ENCODE measurements at places on chromosomes 16 and 17. TPM values are rescaled to one million over a fixed set of nuclear protein-coding genes. Genes with fewer than 3 reads are reported as not detected.

UMOD gene
- total RNA-seq: not detected

- no peak for DNase-seq
- H3K27me3 ChIP-seq: no peaks in the 10 kb centered on the region
- H3K27ac ChIP-seq: no peak overlapping the region
- no peak overlapping the region for H3K4me3 ChIP-seq
These were observed 59.2 kb downstream of the ANKRD11 start for GRCh38 chr16:89431158-89431584.

C17orf67 gene
- total RNA-seq: 1.3 TPM

DNA sequence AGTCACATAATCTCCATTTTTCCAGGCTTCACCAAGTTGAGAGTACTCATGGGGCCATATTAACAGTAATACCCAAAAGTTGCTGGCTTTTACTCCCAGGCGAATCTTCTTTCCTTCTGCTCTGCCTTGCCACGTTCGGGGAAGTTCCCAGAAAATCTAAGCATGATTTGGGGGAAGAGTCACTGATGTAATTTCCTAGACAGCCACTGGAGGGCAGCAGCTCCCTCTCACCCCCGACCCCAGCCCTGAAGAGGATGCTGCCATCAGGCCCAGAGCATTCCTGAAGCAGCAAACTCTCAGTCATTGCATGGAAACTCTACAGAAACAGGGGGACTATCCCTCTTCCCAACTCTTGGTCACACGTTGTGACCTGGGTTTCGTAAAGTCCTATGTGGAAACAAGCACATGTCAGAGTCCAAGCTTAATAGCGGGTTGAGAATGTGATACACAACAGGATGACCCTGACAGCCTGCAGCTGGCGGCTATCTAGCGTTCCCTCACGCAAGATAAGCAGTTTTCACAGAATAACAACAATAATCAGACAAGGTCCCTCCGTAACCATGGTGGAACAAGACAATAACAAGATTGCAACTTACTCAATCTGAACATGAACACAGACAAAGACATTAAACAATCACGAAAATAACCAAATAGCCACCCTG is 43.8 kb upstream of the DHX40 start:
- no peak overlapping the region for H3K4me3 ChIP-seq
- H3K36me3 ChIP-seq: no peaks in the 10 kb centered on the region
- H3K4me1 ChIP-seq: no peaks in the 10 kb centered on the region
- no peak overlapping the region for H3K27ac ChIP-seq
- no peaks in the 10 kb centered on the region for H3K27me3 ChIP-seq
- DNase-seq: peak; percentile 48

CTRB2 gene
- total RNA-seq: not detected

PRSS33 gene
- total RNA-seq: not detected

DNA sequence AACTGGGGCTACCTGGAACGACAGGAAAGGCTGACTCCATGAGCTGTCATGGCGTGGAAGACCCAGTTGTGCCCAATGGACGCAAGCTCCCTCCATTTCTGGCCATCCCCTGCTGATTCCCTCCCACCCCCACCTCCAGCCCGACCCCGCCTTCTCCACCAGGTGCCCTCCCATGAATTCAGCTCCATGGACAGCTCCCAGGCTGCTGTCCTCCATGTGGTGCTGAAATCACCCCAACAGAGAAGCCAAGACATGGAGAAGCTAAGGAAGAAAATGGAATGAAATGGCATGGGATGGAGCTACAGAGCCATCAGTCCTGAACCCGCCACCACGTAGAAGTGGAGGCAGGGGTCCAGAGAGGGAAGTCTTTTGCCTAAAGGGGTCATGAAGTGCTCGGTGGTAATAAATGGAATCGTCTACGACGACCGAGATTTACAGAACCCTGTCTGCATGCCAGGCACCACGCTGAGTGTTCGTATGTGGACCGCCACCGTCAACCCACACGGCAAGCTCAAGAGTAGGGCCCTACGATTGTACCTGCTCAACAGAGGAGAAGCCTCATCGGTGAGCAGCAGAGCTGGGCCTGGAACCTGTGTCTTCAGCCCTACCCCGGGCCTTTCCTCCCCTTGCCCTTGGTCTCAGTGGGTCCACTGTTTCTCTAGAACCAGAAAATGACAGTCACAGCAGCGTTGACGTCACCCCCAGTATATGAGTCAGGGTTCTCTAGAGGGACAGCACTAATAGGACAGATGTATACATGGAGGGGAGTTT is 9.3 kb upstream of the ZC3H18 start:
- no peak overlapping the region for H3K4me3 ChIP-seq
- peak; percentile 56 for DNase-seq
- peaks cover 20% of the 10 kb centered on the region for H3K27me3 ChIP-seq
- H3K36me3 ChIP-seq: no peaks in the 10 kb centered on the region
- H3K4me1 ChIP-seq: peaks cover 13% of the 10 kb centered on the region

DNA sequence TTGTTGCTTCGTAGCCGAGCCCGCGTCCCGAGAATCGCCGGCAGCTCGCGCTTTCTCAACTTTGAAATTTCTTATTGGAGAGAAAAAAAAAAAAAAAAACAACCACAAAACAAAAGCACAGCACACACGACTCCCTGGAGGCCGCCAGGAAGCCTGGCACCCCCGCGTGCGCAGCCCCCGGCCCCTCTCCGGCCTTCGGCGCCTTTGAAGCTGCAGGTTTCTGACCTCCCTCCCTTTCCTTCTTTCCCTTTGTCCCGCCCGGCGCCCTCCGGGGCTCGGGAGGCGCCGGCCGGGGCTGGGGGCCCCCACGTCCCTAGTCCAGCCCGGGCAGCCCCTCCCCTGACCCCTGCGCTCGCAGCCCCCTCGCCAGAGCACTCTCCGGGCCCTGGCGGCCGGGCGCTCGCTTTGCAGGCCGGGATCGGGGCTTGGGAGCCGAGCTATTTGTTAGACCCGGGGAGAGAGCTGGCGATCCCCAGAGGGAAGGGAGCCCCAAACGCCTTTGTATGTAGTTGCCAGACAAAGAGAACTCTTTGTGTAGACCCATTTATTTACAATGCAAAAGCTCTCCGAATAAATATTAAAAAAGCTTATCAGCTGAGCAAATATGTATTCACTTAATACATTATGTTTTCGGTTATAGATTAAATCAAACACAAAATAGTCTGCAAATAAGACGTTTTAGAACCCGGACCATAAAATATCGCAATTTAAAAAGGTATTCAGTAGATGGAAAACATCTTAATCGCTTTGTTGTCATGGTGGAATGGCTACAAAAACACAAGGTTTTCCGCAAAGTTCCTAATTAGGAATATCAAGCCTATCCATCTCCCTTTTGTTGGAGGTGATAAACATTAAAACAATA is 2.3 kb downstream of the BAHCC1 start:
- H3K4me1 ChIP-seq: peaks cover 43% of the 10 kb centered on the region
- H3K36me3 ChIP-seq: no peaks in the 10 kb centered on the region
- peak overlapping the region; percentile 82 for H3K4me3 ChIP-seq
- peak overlapping the region; percentile 85 for H3K27ac ChIP-seq
- no peaks in the 10 kb centered on the region for H3K27me3 ChIP-seq
- DNase-seq: peak; percentile 76

- H3K36me3 ChIP-seq: no peaks in the 10 kb centered on the region
- H3K27me3 ChIP-seq: peaks cover 6% of the 10 kb centered on the region
- H3K4me3 ChIP-seq: no peak overlapping the region
- no peak overlapping the region for H3K27ac ChIP-seq
- no peak for DNase-seq
These were observed 8.2 kb downstream of the PLCD3 start for GRCh38 chr17:45123930-45124796.

CDIP1 gene
- 16.3 TPM for total RNA-seq

GRCh38 chr16:52494145-52494544 is 52.8 kb downstream of the TOX3 start:
- H3K27ac ChIP-seq: no peak overlapping the region
- H3K4me1 ChIP-seq: no peaks in the 10 kb centered on the region
- H3K27me3 ChIP-seq: no peaks in the 10 kb centered on the region
- no peaks in the 10 kb centered on the region for H3K36me3 ChIP-seq

GRCh38 chr17:12789075-12789480 is 220 bp upstream of the ARHGAP44 start:
- DNase-seq: no peak
- H3K4me1 ChIP-seq: peaks cover 7% of the 10 kb centered on the region
- peaks cover 24% of the 10 kb centered on the region for H3K27me3 ChIP-seq
- H3K4me3 ChIP-seq: peak overlapping the region; percentile 53
- no peak overlapping the region for H3K27ac ChIP-seq
- no peaks in the 10 kb centered on the region for H3K36me3 ChIP-seq

DNA sequence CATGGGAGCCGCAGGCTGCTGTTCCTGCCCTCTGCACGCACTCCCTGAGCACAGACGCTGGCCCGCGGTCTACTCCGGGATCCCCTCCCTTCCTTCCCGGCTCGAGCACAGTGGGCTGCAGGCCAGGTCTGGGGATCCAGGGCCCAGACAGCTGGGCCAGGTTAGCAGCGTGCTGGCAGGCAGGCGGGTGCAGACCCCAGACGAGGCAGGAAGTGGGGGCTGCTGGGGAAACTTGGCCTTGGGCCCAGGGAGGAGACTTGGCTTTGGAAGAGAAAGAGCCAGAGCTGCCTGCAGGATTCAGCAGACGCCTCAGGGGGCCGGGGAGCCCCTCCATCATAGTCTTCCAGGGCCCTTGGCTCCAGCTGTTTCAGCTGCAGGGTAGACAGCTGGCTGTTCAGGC is 30.2 kb upstream of the ABCC3 start:
- peaks cover 61% of the 10 kb centered on the region for H3K4me1 ChIP-seq
- peak overlapping the region; percentile 40 for H3K27ac ChIP-seq
- DNase-seq: peak; percentile 98
- no peak overlapping the region for H3K4me3 ChIP-seq

SKAP1 gene
- total RNA-seq: 0.35 TPM

Measured in muscle of leg (tissue), 16 donors.